ENCODE measurements at places on chromosomes 2 and 18.

DNA sequence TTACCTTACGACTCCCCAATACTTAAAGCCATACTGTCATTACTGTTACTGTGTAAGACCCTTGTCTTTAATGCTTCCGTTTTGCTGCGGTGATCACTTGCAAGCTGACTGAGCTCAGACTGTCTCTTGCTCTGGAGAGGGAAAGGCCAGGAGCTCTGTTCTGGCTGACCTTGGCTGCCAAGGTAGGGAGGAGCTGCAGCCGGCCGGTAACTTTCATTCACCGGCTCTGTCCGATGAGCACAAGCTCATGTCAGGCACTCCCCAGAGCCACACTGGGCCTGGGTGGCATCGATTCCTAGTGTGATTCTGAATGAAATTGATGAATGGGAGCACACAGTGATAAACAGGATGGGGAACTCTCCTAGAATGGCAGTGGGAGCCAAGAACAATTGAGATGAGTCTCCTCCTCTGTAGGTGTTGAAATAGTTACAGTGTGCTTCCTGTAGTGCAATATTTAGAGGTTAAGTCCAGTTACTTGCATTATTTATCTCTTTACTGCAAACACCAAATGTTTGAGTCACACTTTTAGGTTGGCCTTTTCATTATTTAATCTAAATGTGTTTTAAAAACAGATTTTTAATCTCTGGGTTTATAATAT is 100.9 kb downstream of the ATP9B start:
- no peak for DNase-seq

- no peak for DNase-seq
Measured at GRCh38 chr2:164429354-164429753, 191.9 kb downstream of the GRB14 start.

DNA sequence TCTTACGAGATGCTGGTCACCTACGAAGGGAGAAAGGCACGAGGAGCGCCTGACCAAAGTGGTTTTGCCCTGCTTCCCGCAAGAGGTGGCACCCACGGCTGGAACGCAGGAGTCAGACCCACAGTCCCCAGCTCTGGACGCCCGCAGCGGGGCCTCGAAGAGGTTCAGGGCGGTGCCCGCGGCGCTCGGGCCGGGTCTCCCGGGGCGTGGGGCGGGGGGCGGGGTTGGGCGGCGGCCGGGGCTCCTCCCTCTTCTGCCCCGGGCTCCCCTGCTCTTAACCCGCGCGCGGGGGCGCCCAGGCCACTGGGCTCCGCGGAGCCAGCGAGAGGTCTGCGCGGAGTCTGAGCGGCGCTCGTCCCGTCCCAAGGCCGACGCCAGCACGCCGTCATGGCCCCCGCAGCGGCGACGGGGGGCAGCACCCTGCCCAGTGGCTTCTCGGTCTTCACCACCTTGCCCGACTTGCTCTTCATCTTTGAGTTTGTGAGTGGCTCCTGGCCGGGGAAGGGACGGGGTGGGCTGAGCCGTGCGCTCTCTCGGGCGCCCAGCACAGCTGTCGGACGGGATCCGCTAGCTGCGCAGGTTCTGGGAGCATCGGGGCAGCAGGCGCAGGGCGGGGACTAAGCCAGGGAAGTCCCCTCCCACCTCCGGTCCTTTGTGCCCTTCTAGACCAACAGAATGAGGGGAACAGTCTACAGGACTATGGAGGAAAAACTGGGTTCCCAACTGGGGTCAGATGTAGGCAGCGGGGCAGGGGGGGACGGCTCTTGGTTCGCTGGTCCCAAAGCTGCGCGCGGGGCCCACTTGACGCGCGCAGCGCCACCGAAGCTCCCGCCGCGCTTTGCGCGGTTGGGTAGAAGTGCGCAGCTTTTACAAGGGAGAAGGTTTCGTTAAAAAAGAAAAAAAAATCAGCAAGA is at the start of gene MAL:
MAL (plus strand) TSS at position 303 of the 914 bp plus-strand sequence; CDS start at position 388, 85 bp downstream.
- DNase-seq, result peak; percentile 54

GRCh38 chr18:28086670-28087552 is 90.0 kb downstream of the CDH2 start:
- no peak for DNase-seq

GRCh38 chr2:159455330-159455918 is 160.9 kb downstream of the BAZ2B start:
- DNase-seq, result no peak

- no peak for DNase-seq
Measured at GRCh38 chr18:80046961-80047541, 12.8 kb downstream of the RBFA start.

DNA sequence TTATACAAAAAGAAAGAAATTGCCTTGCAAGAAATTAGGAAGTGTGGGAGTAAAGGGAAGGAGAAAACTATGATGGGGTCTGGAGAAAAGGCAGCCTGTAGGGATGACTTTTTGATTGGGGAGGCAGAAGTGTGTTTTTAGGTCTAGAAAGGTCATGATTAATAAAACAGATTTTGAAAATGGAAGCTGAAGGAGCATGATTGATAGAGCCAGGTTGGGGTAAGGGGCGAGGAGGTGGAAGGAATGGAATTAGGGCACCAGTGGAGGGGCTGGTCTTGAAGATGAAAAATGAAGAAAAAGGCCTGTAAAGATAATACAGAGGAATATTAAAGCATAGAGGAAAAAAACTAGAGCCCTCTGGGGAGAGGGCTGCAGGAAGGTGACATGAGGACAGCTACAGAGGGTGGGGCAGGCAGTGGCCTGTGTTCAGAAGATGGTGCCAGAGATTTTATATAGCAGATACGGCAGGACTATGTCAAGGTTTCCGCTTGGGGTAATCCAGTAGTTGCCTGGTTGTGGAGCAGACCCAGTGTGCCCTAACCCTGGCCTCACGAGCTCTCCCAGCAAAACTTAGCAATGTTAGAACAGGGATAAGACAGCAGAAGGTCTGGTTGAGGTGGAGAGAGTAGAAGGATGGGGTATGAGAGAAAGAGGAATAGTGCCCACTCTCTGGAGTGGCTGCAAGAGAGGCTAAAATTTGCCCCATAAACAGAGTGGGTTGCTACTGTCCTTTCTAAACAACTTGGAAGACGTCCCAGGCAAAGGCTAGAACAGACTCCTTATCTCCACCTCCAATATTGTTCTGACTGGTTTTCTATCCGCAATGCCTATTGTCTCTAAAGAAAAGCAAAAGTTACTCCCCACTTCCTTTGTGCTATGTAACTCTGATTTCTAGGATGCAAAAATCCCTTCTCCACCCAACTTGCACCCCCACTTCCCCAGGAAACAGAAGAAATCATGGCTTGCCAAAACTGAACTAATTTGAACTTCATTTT is 287.3 kb downstream of the AGPS start:
- DNase-seq, result no peak

DNA sequence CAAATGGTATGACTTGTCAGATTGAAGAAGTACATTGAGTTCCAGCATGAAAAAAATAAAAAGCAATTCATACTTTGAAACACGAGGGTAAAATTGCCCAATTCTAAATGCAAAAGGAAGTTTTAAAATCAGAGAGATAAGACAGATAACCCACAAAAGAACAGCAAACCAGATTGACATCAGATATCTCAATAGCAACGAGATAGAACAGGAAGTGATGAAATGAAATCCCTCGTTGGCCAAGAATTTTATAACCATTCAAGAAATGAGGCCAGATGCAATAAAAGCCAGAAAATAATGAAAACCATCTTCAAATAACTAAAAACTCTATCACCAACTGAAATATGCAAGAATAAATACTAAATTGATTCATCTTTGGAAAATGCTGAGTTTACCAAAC is 172.8 kb downstream of the CD226 start:
- DNase-seq, result no peak

GRCh38 chr2:205931388-205931787 is 154.6 kb downstream of the INO80D start:
- DNase-seq, result no peak

DNA sequence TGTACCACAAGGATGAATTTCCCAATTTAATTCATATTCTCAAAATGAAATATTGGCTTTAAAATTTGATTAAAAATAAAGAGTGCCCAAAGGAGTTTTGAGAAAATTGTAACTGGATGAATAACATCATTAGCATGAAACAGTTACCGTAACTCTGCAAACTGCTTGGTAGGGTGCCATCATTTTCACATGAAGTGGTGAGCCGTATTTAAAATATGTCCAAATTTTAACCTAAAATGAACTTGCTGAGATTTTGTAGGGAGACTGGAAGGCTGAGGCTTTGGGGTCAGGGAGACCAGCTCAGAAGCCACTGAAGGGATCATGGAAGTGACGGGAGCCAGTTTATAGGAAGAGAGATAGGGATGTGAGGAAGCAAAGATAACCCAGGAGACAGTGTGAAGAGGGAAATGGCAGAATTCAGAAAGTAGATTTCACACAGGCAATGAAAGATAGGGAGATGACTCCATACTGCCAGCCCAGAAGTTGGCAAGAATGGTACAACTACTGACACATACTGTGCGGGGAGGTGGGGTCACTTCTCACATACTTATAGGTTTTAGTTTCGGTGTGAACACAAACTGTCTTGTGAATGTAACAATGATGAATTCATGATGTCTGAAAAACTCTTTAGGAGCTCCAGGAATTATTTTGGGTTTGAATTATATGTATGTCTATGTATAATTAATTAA is 53.8 kb downstream of the EFEMP1 start:
- no peak for DNase-seq

DNA sequence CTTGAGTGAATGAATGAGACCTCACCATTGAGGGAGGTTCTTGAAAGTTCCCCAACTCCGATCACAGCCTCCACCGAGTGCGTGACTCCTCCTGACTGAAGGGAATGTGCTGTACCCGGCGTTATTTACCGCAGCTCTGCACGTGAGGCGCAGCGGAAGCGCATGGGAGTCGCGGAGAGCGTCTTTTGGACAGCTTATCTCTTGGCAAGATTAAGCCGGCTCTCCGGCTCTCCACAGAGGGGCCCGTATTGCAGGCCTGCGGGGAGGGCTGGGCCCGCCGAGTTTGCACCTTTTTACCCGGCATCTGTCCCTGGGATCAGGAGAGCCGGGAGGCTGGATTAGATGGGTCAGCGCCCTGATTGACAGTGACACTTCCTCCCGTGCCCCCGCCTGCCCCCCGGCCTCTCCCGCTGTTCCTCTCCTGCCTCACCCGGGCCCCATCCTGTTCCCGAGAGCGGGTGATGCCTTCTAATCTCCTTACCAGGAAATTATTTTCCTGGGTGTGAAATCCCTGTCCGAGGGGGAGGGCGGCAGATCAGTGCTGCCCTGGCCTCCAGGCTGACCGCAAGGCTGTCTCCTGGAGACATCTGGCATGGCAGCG is 176.3 kb downstream of the INHBB start:
- DNase-seq, result no peak

DNA sequence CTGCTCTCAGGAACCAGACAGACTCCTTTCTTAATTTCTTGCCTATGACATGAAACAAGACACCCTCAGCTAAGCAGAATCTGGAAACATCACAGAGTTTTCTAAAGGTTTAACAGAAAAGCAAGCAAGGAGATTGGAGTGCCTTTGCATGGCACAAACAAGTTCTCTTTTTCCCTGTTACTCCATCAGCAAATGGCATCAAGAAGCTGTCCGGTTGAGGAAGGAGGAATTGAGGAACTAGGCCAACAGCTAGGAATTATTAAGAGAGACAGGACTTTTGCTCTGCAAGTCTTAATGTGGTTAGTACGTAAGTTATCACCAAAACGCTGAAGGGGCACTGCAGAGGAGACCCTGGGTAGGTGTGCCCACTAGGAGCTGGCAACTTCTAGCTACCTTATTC is 53.2 kb downstream of the NEB start:
- DNase-seq, result no peak

DNA sequence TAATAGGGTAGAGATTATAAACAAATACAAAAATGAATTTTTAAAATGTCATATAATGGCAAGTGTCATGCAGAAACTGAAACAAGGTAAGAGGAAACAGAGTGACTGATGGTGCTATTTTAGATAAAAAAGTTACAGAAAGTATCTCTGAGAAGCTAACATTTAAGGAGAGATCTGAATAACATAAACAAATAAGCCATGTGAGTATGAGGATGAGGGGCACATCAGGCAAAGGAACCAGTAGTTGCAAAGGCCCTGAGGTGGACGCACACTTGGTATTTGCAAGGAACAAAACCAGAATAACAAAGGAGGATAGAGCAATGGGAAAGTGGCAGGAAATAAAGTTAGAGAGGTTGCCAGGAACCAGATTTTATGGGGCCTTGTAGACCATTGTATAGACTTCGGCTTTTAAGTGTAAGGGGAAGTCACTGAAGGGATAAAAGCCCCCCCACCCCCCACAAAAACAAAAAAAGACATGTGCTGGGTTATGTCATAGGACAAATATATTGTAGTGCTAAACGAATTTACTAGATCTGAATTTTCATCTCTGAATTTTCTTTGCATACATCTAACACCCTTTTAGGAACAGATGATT is 159.2 kb downstream of the DTNB start:
- DNase-seq, result no peak

GRCh38 chr18:75226286-75226955 is 15.8 kb downstream of the TSHZ1 start:
- no peak for DNase-seq

DNA sequence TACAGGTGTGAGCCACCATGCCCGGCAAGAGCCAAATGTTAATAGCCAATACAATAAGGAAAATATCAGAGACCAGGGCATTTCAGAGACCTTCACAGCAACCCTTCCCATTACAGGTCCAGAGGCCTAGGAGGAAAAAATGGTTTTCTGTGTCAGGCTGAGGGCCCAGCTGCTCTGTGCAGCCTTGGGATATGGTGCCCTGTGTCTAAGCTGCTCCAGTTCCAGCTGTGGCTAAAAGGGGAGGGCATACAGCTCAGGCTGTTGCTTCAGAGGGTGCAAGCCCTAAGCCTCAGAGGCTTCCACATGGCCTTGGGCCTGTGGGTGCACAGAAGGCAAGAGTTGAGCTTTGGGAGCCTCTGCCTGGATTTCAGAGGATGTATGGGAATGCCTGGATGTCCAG is 20.1 kb upstream of the CCDC195 start:
- DNase-seq, result no peak

- DNase-seq, result no peak
Measured at GRCh38 chr2:187408926-187409325, 39.1 kb downstream of the CALCRL start.

- no peak for DNase-seq
Measured at GRCh38 chr2:226118471-226119429, 680.9 kb downstream of the IRS1 start.

- DNase-seq, result no peak
Measured at GRCh38 chr2:120898961-120899750, 163.5 kb downstream of the GLI2 start.

DNA sequence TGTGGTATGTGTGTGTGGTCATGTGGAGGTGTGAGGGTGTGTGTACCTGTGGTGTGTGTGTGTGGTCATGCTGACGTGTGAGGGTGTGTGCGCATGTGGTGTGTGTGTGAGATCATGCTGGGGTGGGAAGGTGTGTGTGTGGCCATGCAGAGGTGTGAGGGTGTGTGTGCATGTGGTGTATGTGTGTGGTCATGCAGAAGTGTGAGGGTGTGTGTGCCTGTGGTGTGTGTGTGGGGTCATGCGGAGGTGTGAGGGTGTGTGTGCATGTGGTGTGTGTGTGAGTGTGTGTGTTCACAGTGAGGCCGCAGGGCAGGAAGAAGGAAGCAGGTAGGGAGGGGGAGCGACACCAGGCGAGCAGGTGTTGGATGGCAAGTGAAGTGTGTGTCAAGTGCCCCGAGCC is 259.0 kb downstream of the LOXHD1 start:
- no peak for DNase-seq
